Sciatic nerve (tissue), 2 donors: ENCODE measurements at places on chromosomes 3 and 15. TPM values are rescaled to one million over a fixed set of nuclear protein-coding genes. Genes with fewer than 3 reads are reported as not detected.

PEAK1 gene
- 154 TPM for total RNA-seq

SLC12A8 gene
- total RNA-seq, result 2.5 TPM

GRCh38 chr3:34078418-34078817 lies 280.0 kb downstream of the PDCD6IP start:
- DNase-seq, result no peak

FHIT gene
- total RNA-seq, result 10.2 TPM

DNA sequence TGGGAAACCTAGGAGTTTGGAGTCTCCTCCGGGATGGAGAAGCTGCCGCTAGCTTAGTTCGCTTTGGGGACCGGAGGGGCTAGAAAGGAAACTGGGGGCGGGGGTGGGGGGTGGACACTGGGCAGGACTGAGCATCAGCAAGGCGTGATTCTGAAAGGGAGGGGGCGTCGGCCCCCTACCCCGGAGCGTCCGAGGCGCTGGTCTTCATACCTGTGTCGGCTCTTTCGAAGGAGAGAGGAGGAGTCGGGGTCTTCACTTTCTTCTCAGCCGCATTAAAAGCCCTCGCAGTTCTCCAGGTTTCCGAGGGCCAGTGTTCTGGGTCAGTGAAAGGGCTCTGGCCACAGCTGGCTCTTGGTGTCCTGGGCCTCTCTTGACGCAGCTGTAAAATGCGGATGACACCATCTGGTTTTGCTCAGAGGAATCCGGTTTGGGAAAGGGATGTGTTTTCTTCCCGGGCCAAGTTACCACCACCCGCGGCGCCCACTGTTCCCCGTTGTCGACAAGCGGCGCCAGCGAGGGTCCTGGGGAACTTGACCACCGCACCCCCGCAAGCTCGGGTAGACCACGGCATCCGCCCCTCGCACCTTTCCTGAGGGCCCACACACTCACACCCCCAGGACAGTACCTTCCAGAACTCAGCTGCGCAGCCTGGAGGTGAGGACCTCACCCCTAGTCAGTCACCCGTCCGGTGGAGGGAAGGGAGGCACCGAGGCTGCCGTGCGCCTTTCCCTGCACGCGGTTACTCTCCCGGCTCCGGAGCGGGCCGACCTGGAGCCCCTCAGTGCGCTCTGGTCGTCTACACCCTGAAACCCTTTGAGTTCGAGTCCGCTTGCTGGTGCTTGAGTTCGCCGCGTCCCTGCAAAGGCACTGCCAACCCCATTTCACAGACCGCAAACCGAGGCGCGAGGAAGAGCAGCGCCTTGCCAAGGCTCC lies 660 bp downstream of the CCK start:
- DNase-seq, result no peak

GRCh38 chr15:70670680-70671079 lies 92.7 kb downstream of the UACA start:
- DNase-seq, result no peak

DNA sequence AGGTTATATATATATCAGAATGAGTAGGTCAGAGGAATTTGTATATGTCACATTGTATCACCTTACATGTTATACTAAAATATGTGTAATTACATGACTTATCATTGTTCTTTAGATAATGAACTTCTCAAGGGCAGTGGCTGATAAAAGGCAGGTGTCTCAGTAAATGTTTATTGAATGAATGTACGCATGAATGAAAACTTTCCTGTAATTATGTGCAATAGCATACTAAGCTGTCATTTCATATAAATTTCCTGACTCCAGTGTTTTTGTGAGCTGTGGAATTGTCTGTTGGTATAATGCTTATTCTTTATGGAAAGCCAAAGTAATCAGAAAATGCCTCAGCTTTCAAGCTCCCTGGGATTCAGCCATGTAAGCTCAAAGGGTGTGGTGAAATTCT lies 4.2 kb downstream of the TBC1D23 start:
- no peak for DNase-seq

WNT5A gene
- 4.7 TPM for total RNA-seq

APOD gene
- 6,445 TPM for total RNA-seq

GRCh38 chr3:149120051-149120972 lies 9.1 kb upstream of the HPS3 start:
- no peak for DNase-seq
